ENCODE measurements at places on chromosomes 5 and 9. TPM values are rescaled to one million over a fixed set of nuclear protein-coding genes. Genes with fewer than 3 reads are reported as not detected.

- no peaks in the 10 kb centered on the region for H3K4me1 ChIP-seq
- H3K4me3 ChIP-seq = no peak overlapping the region
- H3K27me3 ChIP-seq = no peaks in the 10 kb centered on the region
- no peak overlapping the region for H3K27ac ChIP-seq
- H3K36me3 ChIP-seq = no peaks in the 10 kb centered on the region
Measured at GRCh38 chr9:69273161-69273560, 51.9 kb upstream of the ENTREP1 start.

DAB2IP gene
- total RNA-seq = 0.13 TPM

GRCh38 chr9:128473104-128473503 is 17.3 kb downstream of the ODF2 start:
- no peaks in the 10 kb centered on the region for H3K27me3 ChIP-seq
- H3K4me1 ChIP-seq = peaks cover 6% of the 10 kb centered on the region
- DNase-seq = no peak
- H3K27ac ChIP-seq = no peak overlapping the region
- H3K4me3 ChIP-seq = no peak overlapping the region

CENPK gene
- total RNA-seq = 110 TPM

DNA sequence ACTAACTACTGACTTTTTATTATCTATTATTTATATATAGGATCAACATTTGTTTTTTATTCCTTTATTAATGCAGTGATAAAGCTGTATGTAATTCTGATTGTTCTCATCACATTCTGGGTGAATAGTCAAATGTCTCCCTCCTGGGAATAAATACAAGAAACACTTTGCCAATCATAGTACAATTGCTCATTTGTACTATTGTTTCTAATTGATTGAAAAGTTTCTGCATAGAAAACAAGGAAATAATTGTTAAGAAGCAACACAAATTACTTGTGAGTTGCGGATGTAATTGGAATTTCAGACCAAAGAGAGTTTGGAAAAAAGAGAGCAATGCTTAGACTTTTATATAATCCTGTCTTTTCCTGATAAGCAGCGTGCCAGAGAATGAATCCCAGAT is 1013.9 kb downstream of the EFNA5 start:
- H3K36me3 ChIP-seq = no peaks in the 10 kb centered on the region
- H3K4me3 ChIP-seq = no peak overlapping the region
- H3K27me3 ChIP-seq = no peaks in the 10 kb centered on the region

GMCL2 gene
- not detected for total RNA-seq

FANCG gene
- total RNA-seq = 136 TPM

DNA sequence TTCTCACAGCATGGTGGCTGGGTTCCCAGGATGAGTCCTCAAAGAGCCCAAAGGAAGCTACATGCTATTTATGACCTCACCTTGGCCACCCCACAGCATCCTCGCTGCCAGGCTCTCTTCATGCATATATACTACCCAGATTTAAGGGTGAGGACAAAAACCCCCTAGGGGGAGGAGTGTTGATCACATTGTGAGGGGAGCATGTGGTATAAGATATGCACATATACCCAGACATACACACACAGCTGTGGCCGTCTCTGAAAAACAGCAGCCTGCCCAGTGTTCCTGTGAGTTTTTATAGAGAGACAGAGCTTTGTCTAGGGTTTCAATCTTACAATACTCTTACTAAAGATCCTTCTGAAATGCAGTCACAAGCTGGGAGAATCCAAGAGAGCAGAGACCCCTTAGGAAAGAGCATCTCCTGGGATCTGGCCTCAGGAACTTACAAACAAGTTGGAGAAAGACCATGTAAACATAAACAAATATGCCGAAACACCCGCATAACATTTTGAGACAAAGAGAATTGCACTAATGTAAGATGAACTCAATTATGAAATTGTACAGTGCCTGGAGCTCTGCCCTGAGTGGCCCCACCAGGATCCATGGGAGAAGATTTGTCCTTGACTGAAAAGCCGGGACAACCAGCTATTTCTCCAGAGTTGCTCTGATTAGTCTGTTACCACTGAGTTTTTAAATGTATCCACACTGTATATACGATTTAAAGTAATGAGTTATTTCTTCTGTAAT is 146.4 kb downstream of the GADD45G start:
- H3K27ac ChIP-seq = no peak overlapping the region
- H3K27me3 ChIP-seq = peaks cover 2% of the 10 kb centered on the region
- H3K4me3 ChIP-seq = no peak overlapping the region

DNA sequence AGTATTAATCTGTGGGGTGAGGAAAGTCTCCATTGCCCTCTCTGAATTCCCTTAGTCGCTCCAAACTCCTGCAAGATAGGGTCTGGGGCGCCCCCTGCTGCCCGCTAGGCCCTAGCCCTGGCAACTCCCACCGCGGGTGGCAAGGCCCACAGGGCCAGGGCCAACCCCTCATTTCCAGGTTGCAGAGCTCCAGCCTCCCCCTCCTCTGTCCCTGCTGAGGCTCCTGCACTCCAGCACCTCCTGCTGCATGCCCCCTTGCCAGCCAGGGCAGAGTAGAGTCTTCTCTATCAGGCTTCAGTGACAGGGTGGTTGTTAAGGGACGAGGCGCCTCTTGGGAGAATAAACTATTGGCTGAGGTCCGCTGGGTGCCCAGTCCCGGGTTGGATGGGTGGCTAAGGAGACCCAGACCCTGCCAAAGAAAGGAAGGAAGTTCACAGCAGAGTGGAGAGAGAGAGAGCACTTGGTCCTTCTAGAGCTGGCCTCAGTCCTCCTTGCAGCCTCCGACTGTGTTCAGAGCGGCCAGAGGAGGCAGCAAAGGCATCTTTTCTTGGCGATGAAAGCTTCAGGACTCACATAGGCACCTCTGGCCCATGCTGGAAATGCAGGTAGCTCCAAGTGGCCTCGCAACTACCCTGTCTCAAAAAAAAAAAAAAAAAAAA is 45.6 kb downstream of the SAR1B start:
- DNase-seq = peak; percentile 88
- H3K4me1 ChIP-seq = peaks cover 17% of the 10 kb centered on the region
- H3K36me3 ChIP-seq = no peaks in the 10 kb centered on the region
- H3K4me3 ChIP-seq = no peak overlapping the region

GRCh38 chr5:131765261-131765660 is 31.6 kb downstream of the FNIP1 start:
- H3K27ac ChIP-seq = no peak overlapping the region
- no peak overlapping the region for H3K4me3 ChIP-seq

GRCh38 chr5:80884086-80884813 is 75.9 kb upstream of the RASGRF2 start:
- peaks cover 4% of the 10 kb centered on the region for H3K4me1 ChIP-seq
- H3K4me3 ChIP-seq = no peak overlapping the region
- no peak for DNase-seq
- H3K27ac ChIP-seq = no peak overlapping the region
- peaks cover 19% of the 10 kb centered on the region for H3K36me3 ChIP-seq
- H3K27me3 ChIP-seq = no peaks in the 10 kb centered on the region

GRCh38 chr5:173671121-173671949 is 54.9 kb upstream of the BOD1 start:
- no peak for DNase-seq
- H3K27me3 ChIP-seq = peaks cover 2% of the 10 kb centered on the region
- no peak overlapping the region for H3K27ac ChIP-seq
- H3K4me1 ChIP-seq = no peaks in the 10 kb centered on the region
- H3K4me3 ChIP-seq = no peak overlapping the region

DNA sequence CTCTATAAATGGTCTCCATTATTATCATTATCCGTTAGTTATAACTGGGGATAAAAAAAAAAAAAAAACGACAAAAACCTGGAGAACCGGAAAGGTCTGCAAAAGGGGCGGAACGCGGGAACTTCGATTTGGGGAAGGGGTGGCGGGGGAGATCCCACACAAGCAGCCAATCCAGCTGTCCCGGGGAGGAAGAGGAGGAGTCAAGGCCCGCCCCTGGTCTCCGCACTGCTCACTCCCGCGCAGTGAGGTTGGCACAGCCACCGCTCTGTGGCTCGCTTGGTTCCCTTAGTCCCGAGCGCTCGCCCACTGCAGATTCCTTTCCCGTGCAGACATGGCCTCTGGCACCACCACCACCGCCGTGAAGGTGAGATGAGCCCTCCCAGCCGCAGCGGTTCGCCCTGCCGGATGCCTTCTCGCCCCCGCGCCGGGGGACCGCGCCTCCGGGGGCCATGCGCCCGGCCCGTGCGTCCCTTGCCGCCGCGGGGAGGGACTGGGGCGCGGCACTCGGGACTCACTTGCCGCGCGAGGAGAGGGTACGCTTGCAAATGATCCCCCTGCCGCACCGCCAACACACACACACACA is at the start of gene MTAP:
Gene MTAP, plus strand, starts transcription at position 219 of the 583 bp plus-strand sequence. Its CDS starts 113 bp downstream, at position 332.
- H3K27ac ChIP-seq = peak within 1 kb of the TSS; percentile 99
- peaks cover 24% of the 10 kb centered on the region for H3K27me3 ChIP-seq
- peak; percentile 76 for DNase-seq
- peak within 1 kb of the TSS; percentile 99 for H3K4me3 ChIP-seq
- peaks cover 36% of the 10 kb centered on the region for H3K36me3 ChIP-seq

GRCh38 chr9:94782355-94783101 is 56.0 kb downstream of the AOPEP start:
- peaks cover 5% of the 10 kb centered on the region for H3K4me1 ChIP-seq
- no peak overlapping the region for H3K27ac ChIP-seq
- no peak overlapping the region for H3K4me3 ChIP-seq
- no peak for DNase-seq
